Kidney glomerular epithelial cell (primary cell): ENCODE measurements at places on chromosomes 3 and 15.

GRCh38 chr3:153848702-153849101 is 272.5 kb upstream of the ARHGEF26 start:
- no peak for DNase-seq

GRCh38 chr3:40608091-40608490 is 83.3 kb downstream of the ZNF621 start:
- DNase-seq = no peak

- DNase-seq = no peak
Measured at GRCh38 chr3:188506446-188506845, 352.5 kb downstream of the LPP start.

DNA sequence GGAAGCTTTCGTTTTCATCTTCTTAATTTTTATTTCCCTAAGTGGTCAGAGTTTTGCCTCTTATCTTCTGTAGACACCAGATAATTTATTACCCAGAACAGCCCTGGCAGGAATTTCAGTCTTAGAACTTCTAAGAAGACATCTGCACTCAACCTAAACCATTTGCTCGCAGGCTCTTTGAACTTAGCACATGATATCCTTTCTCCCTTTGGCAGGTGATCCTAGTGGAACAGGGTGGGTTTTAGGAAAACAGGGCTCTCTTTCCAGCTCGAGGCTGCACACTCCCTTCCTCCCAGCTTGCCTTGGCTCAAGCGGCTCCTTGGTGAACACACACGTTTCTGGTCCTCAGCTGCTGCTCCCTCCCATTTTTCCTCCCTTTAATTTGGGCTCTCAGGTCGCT is 116.5 kb downstream of the THSD4 start:
- DNase-seq = peak; percentile 3

DNA sequence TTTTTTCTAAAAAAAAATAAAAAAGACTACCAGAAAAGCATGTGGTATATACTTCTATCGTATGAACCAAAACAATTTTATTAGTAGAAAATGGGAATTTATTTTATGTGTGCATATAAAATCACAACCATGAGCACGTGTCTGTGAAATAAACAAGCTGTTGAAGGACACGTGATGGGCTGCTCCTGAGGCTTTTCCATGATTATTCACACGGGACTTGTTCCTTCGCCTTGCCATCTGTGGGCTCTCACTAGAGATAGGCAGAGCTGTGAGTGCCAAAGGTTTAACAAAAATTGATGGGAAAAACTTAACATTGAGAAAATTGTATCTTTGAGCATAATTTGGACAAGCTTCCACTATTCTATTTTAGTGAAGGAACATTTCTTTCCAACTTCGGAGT is 12.4 kb upstream of the ETV5 start:
- DNase-seq = no peak

DNA sequence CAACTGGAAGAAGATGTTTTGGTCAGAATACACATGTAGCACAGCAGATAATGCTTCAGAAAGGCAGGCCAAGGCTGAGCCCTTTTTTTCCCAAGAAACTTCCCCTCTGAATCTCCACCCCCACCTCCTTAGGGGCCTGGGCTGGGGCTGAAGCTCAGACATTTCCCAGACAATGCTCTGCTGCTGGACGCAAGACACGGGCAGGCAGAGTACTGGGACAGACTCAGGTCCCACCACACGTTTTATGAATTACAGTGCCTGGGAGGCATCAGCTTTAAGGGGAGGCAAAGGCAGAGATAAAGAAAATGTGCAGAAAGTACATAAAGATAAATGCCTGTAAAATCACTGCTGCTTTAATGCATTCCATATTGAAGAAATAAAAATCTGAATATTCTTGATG is 479.4 kb downstream of the ERC2 start:
- DNase-seq = no peak

DNA sequence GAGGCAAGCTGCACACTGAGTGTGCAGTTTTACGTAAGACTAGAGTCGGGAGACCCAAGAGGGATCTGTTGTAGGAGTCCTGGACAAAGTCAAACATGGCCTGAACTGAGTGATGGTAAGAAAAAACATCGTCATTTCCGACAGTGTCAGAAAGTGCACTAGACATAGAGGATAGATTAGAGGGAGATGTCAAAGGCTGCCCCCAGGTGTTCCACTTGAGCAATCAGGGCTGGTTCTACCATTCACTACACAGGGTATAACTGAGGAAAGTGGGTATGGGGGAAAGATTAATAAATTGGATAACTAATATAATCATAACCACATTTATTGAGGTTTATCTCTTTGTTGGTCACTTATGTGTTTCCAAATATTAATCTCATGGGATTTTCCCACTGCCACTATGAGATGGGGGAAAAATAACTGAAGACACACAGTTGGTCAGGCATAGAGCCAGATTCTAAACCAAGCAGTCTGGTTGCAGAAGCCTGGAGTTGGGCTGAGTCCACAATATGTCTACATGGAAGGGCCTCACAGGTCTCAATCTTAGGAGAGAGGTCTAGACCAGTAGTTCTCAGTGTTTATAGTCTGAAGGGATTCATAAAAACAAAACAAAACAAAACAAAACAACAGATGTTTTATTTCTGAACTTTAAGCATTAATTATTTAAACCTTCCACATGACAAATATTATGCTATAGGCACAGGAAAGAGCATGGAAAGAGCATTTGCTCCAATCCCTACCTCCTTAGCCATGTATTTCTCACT is 766.5 kb downstream of the NTRK3 start:
- no peak for DNase-seq

DNA sequence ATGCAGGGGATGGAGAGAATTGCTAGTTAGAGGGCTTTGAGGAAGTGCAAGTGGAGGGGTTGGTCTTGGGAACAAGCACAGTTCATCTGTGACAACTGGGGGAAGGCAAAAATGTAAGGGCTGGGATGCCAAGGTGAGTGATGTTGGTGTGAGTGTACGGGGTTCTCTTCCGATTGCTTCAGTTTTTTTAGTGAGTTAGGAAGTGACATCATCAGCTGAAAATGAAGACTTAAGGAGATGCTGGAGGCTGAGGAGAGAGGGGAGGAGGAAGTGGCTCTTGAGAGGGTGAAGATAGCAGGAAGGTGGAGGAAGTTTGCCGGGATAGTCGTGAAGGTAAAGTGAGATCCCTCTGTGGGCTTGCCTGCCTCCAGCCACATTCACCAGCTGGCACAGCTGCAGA is 12.7 kb downstream of the TICRR start:
- DNase-seq = no peak

GRCh38 chr3:37308247-37308646 is 133.9 kb upstream of the LRRFIP2 start:
- peak; percentile 52 for DNase-seq

- no peak for DNase-seq
Measured at GRCh38 chr3:27869152-27869551, 147.0 kb upstream of the EOMES start.

- no peak for DNase-seq
Measured at GRCh38 chr3:193819117-193820010, 226.4 kb downstream of the OPA1 start.

- no peak for DNase-seq
Measured at GRCh38 chr3:107426223-107426622, 49.0 kb downstream of the CCDC54 start.

GRCh38 chr3:194740859-194741491 is 55.3 kb downstream of the FAM43A start:
- peak; percentile 39 for DNase-seq

DNA sequence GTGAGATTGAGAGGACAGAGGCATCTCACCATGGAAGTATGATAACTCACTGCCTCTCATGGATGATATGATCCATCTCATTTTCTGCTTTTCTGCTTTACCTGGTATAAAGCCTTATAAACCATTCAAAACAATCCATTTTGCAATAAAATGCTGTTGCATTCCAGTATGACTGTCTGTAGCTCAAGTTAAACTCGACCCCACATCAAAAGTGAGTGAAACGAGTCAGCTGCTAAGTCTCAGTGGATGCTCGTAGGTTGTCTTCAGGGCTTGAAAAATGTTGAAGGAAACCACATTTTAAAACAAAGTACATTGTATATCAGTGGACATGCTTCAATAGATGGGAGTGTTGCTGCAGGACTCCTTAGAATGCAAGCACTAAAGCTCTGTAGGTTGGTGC is 839.0 kb downstream of the TUSC7 start:
- no peak for DNase-seq

GRCh38 chr3:12966847-12967605 is 106.2 kb downstream of the IQSEC1 start:
- DNase-seq = no peak

GRCh38 chr15:42349186-42349585 is 10.1 kb upstream of the CAPN3 start:
- DNase-seq = no peak

DNA sequence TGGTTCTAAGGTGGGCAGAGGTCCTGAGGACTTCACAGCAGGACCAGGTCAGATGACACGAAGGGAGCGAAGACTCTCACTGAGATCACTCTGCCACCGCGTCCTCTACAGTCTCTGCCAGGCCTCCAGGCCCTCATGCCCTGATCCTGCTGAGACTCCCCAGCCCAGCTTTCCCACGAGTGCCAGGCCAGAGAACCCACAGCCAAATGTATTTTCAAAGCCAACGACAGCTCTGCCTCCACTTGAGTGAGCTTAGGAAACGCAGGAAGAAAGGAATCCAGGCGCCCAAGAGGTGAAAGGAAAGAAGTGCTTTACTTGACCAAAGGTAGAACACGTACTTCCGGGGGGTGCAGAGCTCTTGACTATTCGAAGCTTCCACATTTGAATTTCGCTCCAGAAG is 275.0 kb downstream of the XXYLT1 start:
- no peak for DNase-seq

DNA sequence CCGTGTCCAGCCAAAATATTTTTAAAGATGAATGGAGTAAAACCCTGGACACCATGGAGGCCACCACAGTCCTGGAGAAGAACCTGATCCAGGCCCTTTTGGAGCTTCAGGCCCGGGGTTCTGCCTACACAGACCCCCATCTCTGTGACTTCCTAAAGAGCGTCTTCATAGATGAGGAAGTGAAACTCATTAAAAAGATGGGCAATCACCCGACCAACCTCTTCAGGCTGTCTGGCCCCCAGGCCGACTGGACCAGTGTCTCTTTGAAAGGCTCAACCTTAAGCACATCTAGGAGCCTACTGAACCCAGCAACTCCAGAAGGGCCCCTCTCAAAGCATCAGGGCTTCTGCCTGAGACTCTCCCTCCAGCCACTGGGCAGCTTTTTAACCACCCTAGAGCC is 107.9 kb upstream of the FAM174B start:
- DNase-seq = no peak

DNA sequence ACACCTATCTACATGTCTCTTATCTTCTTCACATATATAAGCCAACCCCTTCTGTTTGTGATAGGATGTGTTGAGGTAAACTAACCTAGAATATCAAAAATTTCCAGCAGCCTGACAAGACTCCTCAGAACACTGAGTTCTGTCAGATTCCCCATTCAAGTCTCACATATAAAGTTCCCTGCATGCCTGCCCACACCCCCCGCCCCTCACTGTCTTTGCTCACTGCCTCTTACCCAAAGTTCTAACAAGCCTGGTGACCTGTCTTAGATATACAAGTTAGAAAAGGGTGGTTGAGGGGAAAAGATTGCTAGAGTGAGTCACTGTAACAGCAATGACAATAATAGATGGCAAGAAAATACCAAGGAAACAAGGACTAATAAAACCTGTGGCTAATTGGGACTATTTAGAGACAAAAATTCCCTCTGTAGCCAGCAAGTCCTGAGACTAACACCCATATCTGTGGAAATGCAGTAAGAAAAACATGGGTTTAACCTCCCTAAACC is 40.1 kb downstream of the FBXO22 start:
- DNase-seq = peak; percentile 48

GRCh38 chr3:40299721-40300335 is 9.7 kb upstream of the EIF1B start:
- DNase-seq = no peak

- no peak for DNase-seq
Measured at GRCh38 chr15:68695061-68695595, 116.3 kb downstream of the CORO2B start.

DNA sequence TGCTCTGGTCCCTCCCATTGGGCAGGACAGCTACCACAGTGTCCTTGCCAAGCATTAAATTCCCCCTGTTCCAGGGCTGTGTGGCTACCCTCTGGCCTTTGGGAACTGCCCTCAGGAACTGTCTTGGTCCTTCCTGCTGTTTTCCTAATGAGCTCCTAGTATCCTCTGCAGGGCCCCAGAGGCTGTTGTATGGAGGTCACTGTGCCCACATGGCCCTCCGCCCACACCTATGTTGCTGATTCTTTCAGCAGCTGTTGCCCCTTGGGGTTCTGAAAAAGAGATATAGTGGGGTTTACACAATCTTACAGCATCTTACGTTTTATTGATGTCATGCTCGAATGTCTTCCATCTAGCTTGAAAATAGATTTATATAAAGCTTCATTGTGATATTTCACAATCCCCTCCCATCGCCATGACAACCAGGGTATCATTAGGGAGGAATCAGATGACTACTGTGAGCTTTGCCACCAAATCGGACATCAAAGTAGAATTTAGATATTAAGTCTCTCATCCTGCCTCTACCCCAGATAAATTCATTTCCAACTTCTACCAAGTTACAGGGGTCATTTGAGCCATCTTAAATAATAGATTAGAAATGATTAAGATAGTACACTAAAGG is 97.1 kb upstream of the NR2E3 start:
- DNase-seq = no peak

GRCh38 chr3:10303785-10304184 is 11.0 kb upstream of the GHRL start:
- DNase-seq = no peak

- no peak for DNase-seq
Measured at GRCh38 chr3:76724706-76725105, 315.2 kb upstream of the ROBO2 start.

GRCh38 chr15:89379818-89380217 is 45.2 kb upstream of the POLG start:
- no peak for DNase-seq

GRCh38 chr3:142445816-142446254 is 2.0 kb downstream of the XRN1 start:
- peak; percentile 39 for DNase-seq

- DNase-seq = no peak
Measured at GRCh38 chr3:133928903-133929607, 33.4 kb upstream of the RAB6B start.

- no peak for DNase-seq
Measured at GRCh38 chr3:71978150-71978721, 193.3 kb upstream of the PROK2 start.

DNA sequence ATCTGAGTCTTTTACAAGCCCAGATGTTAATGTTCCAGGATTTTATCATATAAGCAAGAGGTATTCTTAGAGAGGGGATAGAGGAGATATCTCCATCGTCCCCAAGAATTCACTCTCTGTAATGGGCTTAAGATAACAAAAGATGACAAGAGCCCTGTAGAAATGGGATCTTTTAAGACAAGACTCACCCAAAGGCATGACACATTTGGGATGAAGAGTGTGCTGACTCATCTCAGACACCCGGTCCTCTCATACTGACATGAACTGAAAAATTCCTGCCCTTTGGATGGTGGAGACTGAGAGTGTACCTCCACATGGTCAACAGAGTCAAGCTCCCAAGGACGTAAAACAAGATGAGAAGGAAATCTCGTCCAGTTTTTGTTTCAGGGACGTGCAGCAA is 11.0 kb downstream of the LEKR1 start:
- DNase-seq = no peak
